ENCODE measurements at places on chromosomes 6 and 20.

DNA sequence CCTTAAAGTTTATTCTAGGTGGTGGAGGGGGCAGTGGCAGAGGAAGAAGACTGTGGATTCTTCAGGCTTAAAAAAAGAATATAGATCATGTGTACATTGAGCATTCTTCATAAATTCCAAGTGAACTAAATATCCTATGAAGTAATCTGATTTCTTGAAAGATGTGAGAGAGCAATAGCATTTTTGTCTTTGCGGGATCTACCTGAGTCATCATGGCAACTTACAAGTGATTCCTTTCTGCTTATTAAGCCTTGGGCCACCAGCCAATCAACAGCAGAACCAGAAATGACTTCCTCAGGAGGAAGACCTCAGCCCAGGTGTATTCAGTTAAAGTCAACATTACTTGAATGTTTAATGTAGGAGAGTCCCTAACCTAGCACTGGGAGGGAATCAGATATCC is 756.9 kb downstream of the TFAP2A start:
- DNase-seq: no peak

GRCh38 chr6:111550953-111551352 is 54.7 kb downstream of the TRAF3IP2 start:
- no peak for DNase-seq

- peak; percentile 83 for DNase-seq
Measured at GRCh38 chr6:156279261-156279969, 497.8 kb upstream of the ARID1B start.

DNA sequence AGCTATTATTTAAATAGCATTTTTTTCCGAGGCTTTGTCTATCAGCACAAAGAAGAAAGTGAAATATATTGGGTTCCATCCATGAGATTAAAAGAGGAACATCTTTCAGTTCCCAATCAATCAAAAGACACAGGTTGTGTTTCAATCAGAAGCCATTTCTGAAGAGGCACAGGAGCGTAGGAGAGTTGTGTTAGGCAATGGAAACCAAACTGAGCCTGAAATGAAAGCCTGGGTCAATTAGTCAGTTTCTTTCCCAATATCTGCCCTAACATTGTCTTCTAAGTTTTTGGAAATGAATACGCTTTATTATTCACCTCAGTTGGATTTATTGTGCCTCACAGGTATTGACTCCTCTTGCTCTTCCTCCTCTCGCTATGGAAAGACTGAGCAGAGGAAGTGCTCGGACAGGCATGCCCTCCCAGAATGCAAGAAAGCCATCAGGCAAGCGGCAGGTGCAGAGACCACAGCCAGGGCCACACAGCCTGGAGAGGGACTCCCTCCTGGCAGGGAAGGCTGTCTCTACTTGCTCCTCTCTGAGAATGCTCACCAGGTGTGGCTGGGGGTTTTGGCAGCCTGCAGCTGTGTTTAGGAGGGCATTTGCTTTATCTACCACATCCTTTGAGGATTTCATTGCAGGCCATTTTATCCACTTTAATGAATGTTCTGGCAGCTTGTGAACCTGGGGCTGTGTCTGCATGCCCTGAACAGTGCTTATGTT is 100.8 kb upstream of the NEDD9 start:
- DNase-seq: peak; percentile 58

- no peak for DNase-seq
Measured at GRCh38 chr6:143674483-143675381, 3.0 kb upstream of the PHACTR2 start.

DNA sequence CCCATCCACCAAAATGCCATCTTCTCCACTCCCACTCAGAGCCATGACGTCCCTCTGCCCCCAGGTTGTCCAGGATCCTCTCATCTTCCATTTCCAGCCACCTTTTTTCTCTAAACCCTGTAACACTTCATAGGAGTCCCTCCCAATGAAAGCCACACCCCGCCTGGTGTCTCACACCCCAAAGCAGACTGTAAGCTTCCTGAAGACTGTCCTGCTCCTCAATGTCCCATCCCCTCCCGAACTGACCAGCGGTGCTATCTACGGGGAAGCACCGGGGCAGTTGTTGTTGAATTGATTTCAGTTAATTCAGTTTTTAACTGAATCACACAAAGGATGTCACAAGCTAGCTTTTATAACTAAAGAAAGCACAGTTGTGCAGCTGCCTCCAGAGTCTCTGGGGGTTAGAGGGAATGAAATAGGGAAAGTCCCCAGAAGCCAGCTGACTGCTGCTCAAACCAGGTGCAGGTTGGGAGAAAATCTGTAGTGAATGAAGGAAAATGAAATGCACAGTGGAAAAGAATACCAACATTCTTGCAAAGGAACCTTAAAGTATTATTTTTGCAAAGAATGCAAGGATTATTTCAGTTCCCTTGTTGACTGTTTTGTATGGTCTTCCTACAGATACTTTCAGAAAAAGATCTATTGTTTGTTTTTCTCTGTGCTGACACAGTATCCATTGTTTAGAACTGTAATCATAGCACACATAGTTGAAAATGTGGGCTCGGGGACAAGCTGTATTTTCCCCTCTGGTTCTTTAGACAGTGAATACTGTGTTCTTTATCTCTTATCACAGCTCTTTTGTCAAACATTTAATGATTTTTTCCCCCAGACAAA is 222.6 kb upstream of the QKI start:
- DNase-seq: no peak

DNA sequence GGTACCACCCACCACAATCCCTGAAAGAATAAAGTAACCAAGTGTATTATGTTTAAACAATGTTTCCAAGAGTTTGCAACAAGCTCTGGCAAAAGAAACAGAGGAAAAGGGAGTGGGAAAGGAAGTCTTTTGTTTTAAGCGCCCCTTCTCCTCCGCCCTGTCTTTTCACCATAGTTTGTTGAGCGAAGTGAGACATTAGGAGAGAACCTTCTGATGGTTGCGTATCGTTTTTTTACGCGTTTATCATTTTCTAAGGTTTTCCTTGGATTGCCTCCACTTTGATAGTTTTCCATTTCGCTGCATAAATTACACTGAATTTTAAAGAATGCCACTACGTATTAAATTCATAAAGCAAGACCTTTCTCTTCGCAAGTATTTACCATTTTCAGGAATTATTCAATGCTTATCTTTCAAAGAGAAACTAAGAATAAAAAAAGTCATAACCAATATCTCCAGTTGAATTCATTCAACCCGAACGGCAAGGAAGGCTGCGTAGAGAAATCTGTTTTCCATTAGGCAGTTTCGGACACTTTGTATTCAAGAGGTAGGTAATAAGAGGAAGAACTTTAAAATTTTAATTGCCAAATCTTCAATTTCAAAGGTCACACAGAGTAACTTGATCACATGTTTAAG is 920 bp upstream of the EPHA7 start:
- DNase-seq: no peak

DNA sequence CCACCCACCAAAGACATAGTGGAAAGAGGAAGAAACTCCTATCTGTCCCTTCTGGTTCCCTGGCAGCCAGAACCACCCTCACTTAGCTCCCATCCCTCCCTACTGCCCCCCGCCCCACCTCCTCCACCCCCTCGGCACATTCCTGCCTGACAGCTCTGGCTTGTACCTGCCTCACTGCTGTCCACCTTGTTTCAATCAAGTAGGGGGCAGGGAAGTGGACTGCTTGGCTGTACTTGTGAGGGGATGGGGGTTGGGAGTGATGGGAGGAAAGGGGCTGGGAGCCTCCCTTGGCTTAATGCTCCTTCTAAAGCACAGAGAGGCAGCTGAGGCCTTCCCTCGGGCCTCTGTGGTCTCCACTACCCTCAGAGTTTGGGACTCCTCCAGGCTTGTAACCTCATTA is 22.1 kb upstream of the ZNF76 start:
- DNase-seq: no peak

GRCh38 chr6:136920216-136920615 is 1.9 kb upstream of the SLC35D3 start:
- no peak for DNase-seq

- peak; percentile 72 for DNase-seq
Measured at GRCh38 chr6:45677381-45678284, 299.9 kb upstream of the SUPT3H start.

- no peak for DNase-seq
Measured at GRCh38 chr6:138491017-138491416, 8.3 kb downstream of the NHSL1 start.

- DNase-seq: no peak
Measured at GRCh38 chr6:134626086-134626485, 308.2 kb upstream of the SGK1 start.

DNA sequence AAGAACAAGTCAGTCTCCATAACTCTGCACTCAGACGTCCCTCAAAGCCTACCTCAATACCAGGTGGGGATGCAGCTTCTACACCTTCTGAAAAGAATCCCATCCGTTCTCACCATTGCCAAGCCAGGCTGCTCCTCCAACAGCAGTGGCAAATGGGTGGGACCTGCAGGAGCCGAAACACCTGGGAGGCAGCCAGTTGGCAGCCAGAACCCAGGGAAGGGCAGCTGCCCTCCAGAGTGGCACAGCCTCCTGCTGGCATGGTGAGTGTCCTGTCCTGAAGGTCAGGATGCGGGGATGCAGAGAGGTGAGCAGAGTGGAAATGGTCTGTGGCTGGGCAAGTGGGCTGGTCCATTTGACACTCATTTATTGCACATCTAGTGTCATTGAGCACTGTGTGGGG is 210.6 kb upstream of the CDH4 start:
- DNase-seq: no peak

- peak; percentile 84 for DNase-seq
Measured at GRCh38 chr20:49216991-49217578, 2.1 kb upstream of the DDX27 start.

Measured in MM.1S (cell line).